ENCODE measurements at places on chromosomes 3 and 15. TPM values are rescaled to one million over a fixed set of nuclear protein-coding genes. Genes with fewer than 3 reads are reported as not detected.

The SST gene
- 10.0 TPM for total RNA-seq

The NUP210 gene
- 13.8 TPM for total RNA-seq

The AGBL1 gene
- total RNA-seq: 0.91 TPM

The CDHR4 gene
- total RNA-seq: not detected

The ITIH4 gene
- 8.0 TPM for total RNA-seq

The GPR160 gene
- total RNA-seq: 3.9 TPM

The C15orf39 gene
- 2.2 TPM for total RNA-seq

The TF gene
- 10.2 TPM for total RNA-seq

The CYP11A1 gene
- total RNA-seq: 0.54 TPM

The GOLGA6D gene
- not detected for total RNA-seq

All from cerebellum (tissue), 4 donors.